Stimulated activated CD8-positive, alpha-beta memory T cell treated with anti-CD3 and anti-CD28 coated beads, Interleukin-7, amount 100 ng/mL, for 48 hours (primary cell): ENCODE measurements at places on chromosomes 7 and 10.

DNA sequence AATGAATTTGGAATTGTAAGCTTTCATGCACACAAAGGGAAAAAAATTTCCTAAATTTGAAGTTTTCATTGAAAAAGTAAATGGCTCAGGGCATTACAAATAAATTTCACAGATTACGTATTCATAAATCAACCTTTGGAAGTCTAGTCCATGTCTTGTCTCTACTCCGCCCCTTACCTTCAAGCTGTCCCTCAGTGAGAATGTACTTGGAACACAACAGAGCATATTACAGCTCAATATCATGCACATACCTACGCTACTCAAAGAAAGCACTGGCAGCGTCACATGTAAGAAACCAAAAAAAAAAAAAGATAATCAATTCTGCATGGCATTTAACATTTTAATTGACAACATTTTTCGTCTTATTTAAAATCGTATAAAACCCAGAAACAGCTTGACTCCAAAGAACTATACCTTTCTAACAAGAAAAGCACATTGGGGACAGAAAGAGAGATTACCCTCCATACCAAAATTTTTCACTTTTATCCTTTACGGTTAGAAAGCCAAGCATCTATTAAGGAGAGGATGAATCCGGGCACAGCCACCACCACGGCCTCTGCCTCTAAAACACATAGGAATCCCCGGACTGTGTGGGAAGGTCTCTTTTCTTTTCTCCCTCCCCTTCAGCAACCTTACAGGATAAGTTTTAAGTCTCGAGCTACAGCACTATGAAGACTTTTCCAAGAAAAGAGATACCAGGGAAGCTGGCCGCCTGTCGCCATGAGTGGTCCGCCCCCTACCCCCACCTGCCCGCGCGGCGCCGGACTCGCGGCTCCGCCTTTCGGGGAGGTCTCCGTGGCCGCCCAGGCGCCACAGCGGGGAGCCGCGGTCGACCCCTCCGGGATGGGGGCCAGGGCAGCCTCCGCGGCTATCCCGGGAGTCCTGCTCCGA is 1.1 kb downstream of the JMJD1C start:
- DNase-seq, result peak; percentile 21

- DNase-seq, result no peak
Observed at GRCh38 chr10:97580421-97581367, 3.5 kb upstream of the HOGA1 start.

DNA sequence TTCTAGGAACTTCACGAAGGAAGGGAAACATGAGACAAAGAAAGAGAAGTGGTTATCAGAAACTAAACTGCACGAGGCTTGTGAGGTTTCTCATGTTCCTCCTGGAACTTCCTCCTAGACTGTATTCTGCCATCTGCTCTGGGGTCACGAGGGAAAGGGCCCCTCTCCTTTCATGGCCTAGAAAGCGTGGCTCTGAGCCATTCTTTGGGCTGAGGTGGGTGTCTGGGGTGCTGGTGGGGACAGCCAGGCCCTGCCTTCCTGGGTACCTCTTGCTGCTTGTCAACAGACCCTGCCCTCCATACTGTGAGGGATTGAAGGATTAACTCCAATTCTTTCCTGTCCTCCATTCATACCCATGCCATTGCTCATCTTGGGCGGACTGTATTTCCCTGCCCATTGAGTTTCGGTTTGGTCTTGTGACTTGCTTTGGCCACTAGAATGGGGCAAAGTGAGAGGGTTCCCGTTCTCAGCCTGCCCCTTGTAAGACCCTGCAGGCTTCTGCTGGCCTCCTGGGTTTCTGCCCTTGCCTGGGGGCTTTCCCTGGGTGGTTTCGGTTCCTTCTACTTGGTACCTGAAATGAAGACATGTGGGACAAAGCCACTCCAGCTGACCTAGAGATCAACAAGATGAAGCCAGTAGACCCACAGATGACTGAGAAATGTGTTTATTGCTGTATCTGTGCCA is 14.9 kb upstream of the GIMAP8 start:
- no peak for DNase-seq

GRCh38 chr7:159107161-159107892 is 37.3 kb downstream of the VIPR2 start:
- no peak for DNase-seq

DNA sequence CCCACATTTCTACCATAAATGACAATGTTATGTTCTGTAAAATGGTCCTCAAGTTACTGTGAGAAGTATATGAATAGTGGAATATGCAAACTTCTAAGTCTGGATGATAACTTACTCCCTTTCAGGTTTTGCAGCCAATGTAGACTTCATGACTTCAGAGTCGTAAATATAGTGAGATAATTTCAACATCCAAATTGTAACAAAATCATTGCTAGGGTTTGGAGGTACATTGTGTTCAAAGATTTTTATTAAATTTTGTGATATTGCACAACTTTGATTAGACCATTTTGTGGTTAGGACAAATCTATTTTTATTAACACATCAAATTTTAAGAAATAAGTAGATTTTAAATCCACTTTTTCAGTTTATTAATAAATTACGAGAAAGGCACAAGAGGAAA is 270.3 kb downstream of the RNLS start:
- DNase-seq, result no peak

GRCh38 chr10:125683821-125684220 is 858 bp upstream of the TEX36 start:
- no peak for DNase-seq

- DNase-seq, result no peak
Observed at GRCh38 chr7:27143023-27143949, at the start of gene HOXA5. Gene HOXA5 (minus strand): TSS chr7:27143681. CDS start chr7:27143607, 74 bp downstream.

- no peak for DNase-seq
Observed at GRCh38 chr10:54484186-54484585, 316.8 kb downstream of the PCDH15 start.

DNA sequence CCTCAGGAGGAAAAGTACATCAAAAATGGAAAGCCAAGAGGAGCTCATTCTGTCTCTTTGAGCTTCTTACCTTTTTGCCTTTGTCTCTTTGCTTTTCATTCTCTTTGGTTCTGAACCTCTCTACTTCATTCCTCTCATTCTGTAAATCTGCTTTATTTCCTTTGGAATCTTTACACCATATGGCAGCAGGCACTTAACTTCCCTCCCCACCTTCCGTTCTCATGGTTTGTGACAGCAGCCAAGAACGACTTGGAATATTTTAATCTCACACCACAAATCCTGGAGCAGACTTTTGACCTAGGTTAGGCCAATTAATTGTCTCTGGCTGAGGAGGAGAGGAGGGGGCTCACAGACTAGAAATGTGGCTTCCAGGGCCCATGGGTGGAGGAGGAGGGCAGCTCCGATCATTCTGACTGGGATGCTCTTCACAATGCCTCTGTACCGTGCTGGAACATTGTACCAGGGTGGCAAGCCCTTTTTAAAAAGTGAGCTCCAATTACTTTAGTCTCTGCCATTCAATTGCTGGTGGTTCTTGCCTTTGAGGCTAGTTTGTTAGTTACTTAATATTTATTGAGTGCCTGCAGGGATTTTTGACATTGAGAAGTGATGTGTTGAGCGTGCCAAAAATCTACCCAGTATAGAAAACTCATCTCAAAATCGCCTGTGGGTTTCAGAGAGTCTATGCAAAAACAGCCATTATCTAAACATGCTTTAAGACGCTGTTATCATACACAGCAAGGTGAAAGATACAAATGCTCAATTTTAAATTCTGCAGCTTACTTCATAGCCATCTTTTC is 386.6 kb downstream of the DPP6 start:
- no peak for DNase-seq
